ENCODE measurements at places on chromosomes 3 and 15.

- no peak for DNase-seq
Observed at GRCh38 chr3:8635125-8635524, 9.5 kb downstream of the SSUH2 start.

DNA sequence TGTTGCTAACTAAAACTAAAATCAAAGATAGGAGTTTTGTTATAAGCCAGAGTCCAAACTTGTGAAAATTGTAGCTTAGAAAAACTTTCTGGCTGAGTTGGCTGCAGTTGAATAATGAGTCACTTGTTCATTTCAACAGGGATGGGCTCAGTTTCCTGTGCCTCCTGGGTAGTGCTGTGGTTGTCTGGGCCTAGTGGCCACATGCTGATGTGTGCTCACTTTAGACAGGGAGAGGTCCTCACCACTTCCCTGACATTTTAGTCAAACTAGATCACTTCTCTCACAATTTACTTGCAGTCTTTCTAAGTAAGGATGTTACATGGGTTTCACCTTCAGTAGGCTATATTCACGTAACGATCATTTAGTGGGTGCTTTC is 6.3 kb upstream of the UBE2Q2 start:
- no peak for DNase-seq

DNA sequence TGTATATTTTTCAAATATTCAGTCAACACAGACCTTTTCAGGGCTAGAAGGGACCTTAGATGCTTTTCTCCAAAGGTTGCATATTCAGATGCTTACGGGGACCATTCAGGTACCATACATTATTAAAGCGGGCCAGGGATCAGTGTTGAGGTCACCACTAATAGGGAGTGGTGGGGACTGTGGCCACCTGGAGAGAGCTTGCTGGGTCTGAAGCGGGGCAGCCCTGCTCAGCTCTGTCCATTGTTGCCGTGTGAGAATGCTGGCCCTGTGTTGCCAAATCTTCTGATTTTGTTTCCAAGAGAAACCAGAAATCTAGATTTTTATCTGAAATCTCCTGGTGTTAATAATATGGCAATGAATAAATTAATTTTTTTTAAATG is 23.7 kb downstream of the ABHD2 start:
- no peak for DNase-seq

DNA sequence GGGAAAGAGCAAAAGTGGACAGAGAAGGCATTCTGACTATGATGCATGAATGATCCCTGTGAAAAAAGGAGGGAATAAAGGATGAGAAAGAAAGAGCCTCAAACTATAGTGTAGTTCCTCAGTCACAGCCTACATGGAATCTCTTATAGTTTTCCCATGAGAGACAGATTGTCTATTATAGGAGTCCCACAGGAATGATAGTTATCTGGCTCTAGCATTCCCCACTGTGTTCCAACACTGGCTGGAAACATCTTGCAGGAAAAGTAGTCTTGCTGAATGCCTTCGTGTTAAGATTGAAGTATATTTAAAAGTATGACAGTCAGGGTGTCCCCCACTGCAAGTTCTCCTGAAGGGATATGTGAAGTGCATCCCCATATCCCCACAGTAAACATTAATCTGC is 641.5 kb upstream of the NECTIN3 start:
- no peak for DNase-seq

- no peak for DNase-seq
Observed at GRCh38 chr3:194043516-194043915, 92.4 kb upstream of the HES1 start.

- no peak for DNase-seq
Observed at GRCh38 chr3:148173851-148174250, 523.9 kb upstream of the AGTR1 start.

DNA sequence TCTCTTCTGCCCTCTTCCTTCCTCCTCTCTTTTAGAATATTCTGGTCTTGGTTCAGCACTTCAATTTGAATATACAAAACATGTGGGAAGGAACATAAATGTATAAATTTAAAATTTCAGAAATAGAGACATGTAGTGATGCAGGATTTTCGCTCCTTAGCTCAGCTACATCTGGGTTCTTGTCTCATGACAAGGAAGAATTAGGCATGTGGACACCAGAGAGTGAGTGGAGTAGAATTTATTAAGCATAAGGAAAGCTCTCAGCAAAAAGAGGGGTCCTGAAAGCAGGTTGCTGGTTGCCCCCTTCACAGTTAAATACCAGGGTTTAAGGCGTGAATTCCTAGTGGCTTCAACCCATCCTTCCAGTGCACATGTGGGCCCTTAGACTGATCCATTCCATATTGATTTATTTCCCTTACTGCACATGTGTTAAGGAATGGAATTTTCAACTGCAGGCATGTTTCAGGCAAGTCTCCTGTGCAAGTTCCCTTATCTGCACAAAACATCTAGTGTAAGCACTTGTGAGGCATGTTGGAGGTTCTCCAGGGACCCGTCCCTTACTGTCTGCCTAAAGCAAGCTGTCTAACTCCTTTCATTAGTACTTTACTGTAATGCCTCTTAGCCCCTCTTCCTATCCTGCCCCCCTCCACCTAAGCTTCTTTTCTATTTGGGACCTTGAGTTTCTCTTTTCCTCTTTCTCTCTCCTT is 133.2 kb upstream of the STRIT1 start:
- no peak for DNase-seq

DNA sequence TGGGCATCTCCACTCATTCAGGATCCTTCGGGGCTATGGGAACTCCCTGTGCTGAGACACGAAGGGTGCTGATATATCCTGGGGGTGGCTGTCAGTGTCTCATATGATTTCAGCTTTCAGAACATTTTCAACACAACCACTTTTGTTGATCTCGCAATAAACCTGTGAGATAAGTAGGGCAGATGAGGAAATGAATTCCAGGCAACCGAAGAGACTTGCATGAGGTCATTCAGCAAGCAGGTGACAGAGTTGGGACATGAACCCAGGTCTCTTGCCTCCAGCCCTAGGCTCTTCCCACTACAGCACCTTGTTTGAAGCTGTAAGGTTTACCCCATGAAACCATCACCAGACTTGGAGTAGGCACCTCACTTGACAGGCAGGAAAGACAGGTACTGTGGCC is 16.6 kb downstream of the DUOX1 start:
- no peak for DNase-seq

- no peak for DNase-seq
Observed at GRCh38 chr15:63052077-63052841, 9.7 kb downstream of the TPM1 start.

GRCh38 chr3:108103040-108103751 is 12.4 kb upstream of the CD47 start:
- DNase-seq: no peak

DNA sequence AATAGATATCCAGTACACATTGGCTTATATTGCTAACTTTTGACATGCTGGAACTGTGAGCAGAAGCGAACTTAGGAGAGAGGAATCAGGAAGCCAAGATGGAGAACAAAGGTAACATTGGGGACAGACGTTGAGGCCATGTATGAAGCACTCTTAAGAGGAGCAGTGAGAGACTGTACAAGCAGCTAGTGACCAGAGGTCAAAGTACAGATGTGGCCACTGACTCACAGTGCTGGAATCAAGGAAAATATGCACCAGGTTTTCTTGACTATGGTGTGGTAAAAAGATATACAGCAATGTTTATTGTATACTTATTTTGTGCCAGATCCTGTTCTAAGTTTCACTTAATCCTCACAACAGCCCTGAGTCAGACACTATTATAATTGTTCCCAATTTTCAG is 2.0 kb upstream of the IL20RB start:
- DNase-seq: no peak

GRCh38 chr3:42827654-42828053 is 18.4 kb downstream of the ACKR2 start:
- DNase-seq: no peak

DNA sequence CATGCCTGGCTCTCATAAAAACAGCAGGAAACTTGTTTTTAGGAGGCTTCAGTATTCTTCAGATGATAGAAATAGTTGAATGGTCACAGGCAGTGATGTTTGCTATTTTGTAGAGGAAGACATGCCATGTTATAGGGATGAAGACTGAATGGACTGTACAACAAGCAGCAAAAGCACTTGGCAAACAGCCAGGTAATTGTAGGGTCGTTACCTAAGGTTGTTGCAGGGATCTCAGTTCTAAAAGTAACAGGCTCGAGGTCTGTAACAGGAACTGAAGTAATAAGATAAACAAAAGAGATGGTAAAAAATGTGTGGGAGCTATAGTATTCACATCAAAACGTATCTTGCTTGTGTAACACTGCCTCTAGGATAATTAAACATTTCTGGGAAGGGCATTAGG is 116.3 kb downstream of the TFG start:
- no peak for DNase-seq

GRCh38 chr3:66418475-66418931 is 82.3 kb downstream of the LRIG1 start:
- peak; percentile 85 for DNase-seq

DNA sequence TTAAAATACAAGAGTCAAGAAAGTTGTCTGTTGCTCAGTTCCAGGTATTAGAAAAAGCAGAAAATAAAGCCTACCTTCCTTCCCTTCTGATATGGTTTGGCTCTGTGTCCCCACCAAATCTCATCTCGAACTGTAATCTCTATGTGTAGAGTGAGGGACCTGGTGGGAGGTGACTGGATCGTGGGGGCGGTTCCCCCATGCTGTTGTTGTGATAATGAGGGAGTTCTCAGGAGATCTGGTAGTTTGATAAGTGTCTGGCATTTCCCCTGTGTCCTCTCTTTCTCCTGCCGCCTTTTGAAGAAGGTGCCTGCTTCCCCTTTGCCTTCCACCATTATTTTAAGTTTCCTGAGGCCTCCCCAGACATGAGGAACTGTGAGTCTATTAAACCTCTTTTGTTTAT is 288.8 kb upstream of the LMCD1 start:
- DNase-seq: no peak

DNA sequence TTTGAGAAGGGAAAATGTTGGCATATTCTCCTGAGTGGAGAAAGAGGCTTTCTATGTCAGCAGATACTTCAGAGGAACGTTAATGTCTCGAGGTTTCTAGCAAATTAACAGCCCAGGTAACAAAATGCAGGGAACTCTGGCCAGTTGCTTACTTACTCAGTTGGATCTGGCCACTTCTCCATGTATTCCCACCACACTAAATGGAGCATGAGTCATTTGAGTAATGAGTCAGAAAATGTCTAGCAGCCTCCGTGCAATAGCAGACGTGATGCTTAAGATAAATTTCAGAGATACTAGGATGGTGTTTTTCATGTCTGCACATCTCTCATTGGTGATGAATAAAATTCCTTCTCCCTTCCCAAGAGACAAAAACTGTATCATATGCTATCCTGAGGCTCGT is 671.5 kb downstream of the FHIT start:
- peak; percentile 39 for DNase-seq

DNA sequence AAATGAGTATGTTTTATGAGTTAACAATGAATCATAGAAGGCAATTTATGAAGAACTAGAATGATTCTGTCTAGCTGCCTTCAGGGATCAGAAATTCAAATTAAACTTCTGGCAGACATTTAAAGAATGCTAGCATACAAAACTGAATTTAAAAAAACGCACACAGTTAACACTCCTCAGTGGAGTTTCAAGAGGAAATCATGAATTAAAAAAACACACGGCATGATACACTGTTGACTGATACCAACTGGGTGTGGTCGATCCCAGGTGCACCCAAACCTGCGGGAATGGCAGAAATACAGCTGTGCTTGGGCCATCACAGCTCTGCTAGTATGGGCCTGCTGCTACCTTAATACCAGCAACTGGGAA is 526.0 kb downstream of the FOXP1 start:
- DNase-seq: no peak

DNA sequence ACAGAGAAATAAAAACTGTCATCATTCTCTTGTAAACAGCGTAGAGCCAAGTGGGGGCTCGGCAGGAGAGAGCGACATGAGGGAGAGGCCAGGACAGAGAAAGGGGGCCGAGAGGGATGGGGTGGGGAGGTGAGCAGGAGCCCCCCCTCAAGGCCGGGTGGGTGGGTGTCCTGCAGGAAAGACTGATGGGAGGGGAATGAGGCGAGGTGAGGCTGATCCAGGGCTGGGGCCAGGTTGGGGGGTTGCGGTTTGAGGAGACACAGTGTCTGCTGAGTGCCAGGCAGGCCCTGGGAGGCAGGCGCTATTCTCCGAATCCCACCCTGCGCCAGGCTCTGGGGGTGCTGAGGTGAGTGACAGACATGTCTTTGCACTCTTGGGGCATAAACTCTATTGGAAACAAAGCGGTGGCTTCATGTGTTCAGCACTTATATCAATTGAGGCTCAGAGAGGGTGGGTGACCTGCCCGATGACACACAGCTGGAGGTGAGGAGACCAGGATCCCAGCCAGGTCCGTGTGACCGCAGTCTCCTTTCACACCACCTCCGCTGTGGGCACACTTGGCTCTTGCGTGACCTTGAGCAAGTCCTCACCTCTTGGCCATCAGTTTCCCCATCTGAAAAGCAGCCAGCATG is 19.6 kb upstream of the CSPG4 start:
- DNase-seq: no peak

GRCh38 chr3:170027233-170028102 is 10.3 kb upstream of the GPR160 start:
- no peak for DNase-seq

GRCh38 chr3:29773481-29773880 is 492.6 kb downstream of the RBMS3 start:
- DNase-seq: no peak

DNA sequence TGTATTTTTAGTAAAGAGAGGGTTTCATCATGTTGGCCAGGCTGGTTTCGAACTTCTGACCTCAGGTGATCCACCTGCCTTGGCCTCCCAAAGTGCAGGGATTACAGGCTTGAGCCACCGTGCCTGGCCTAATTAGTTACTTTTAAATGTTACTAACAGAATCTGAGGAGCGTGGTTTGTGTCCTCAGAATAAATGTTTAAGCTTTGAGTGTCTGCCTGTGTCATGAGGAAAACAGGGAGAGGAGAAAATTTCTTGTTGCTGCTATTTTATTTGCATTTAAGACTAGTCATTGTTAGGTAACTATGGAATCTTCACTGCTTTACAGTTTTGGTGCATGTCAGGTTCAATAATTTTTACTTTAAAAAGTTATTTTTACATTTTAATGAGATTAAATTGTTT is 68.8 kb downstream of the TCF12 start:
- DNase-seq: no peak

DNA sequence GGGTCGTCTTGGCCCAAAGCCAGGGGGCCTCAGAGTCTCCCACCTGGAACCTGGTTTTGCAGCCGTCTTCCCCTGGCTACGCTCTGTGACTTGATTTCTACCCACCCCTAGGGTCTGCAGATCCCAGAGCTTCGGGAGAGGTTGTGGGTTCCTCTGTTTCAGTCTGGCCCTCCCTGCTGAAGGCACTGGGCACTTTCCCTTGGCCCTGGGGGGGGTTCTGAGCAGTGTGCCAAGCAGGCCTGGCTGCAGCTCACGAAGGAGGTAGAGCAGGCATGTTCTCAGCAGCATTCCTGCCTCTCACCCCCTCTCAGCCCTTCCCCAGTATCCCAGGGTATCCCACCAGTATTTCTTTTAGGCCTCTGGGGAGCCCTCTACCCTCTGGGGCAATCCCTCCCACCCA is 99.0 kb downstream of the TMEM266 start:
- no peak for DNase-seq

All from putamen (tissue), 1 donor.